ENCODE measurements at places on chromosomes 12 and 14.

DNA sequence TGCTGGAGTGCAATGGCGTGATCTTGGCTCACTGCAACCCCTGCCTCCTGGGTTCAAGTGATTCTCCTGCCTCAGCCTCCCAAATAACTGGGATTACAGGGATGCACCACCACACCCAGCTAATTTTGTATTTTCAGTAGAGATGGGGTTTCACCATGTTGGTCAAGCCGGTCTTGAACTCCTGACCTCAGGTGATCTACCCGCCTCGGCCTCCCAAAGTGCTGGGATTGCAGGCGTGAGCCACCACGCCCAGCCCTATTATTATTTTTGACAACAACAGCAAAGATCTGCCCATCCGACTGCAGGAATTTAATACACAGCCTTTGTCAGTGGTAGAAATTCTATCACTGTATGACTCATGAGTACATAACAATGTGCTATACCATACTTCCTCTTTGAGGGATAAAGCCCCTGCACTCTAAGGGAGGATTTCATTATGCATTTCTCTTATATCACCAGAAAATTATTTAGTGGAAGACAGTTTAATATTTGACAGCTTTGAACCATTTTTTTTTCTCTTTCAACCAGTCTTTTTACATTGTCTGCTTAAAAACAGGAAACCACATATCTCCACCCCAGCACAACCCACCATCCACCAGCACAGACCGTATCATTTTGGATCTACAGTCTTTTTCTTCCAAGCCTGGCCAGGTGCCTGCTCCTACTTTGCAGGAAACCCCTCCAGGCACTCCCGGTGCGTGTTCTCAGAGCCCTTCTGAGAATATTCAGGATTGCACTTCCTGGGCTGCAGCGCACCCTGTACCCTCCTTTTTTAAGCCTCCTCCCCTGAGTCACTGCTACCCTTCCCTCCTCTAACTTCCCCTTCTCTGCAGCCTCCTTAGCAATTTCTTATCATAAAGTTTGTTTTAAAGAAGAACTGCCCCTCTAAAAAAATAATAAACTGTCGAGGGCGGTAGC is 594 bp downstream of the ARHGDIB start:
- DNase-seq, result no peak
- H3K4me3 ChIP-seq, result peak overlapping the region; percentile 99
- peaks cover 10% of the 10 kb centered on the region for H3K36me3 ChIP-seq
- peak overlapping the region; percentile 98 for H3K27ac ChIP-seq

DNA sequence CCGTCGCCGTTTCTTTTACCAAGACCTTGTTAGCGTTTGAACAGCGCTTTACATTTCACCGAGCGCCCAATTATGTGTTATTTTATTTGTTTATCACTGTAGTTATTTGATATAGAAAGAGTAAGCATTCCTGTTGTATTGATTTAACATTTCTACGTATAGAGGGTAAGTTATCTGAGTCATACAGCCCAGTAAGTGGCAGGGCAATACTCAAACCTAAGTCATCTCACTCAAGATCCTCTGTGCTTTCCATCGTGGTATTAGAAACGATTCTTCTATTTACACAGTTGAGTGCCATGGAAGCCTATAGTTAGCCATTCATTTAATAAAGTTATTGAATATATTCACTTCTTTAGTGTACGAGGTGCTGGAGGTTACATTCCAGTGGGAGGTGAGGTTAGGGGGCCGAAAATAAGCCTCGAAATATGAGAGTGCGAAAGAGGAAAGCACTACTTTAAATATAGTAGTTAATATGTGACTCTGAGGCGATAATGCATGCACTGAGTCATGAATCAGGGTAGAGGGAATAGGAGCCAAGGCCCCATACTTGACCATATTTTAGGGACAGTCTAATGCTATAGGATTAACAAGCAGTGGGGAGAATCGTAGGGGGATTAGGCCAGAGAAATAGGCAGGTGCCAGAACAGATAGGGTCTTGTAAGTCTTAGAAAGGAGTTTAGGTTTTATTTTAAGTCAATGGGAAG is 629 bp downstream of the RAD51AP1 start:
- no peaks in the 10 kb centered on the region for H3K27me3 ChIP-seq
- DNase-seq, result no peak
- peak overlapping the region; percentile 98 for H3K4me3 ChIP-seq
- H3K36me3 ChIP-seq, result peaks cover 1% of the 10 kb centered on the region
- peak overlapping the region; percentile 99 for H3K27ac ChIP-seq

DNA sequence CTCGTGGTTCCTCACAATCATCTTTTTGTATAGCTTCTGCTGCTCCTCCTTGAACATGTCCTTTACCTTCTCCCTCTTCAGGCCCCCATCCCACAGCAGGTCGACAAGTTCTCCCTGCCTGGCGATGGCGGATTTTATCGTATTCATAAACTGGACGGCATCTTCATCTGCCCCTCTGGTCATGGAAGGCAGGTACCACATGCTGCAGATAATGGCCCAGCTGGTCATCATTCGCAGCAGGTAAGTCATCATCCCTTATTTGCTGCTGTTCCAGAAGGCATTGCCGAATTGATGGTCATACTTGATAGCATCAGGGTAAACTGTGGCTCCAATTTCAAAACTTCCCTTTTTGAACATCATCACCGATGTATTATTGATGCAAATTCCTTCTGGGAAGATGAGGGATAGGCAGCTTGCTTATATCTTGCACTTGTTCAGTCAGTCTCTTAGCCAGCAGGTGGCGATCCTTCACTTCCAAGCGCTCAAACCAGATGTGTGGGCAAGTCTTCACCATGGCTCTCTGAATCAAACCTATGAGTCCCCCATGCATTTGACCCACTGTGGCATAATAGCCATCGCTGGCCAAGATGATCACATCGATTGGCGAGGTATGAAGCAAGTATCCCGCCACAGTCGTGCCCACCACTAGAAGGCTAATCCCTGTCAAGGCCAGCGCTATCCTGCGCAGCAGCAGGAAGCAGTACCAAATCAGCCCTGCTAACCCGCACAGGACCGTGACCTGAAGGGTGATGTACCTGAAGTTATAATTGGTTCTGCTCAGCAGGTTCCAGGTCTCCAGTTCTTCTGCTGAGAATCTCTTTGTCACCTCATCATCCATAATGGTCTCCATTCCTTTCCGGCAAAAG is 381.5 kb upstream of the STXBP6 start:
- H3K27ac ChIP-seq, result no peak overlapping the region
- H3K4me1 ChIP-seq, result no peaks in the 10 kb centered on the region
- no peak overlapping the region for H3K4me3 ChIP-seq
- H3K36me3 ChIP-seq, result no peaks in the 10 kb centered on the region
- DNase-seq, result no peak

DNA sequence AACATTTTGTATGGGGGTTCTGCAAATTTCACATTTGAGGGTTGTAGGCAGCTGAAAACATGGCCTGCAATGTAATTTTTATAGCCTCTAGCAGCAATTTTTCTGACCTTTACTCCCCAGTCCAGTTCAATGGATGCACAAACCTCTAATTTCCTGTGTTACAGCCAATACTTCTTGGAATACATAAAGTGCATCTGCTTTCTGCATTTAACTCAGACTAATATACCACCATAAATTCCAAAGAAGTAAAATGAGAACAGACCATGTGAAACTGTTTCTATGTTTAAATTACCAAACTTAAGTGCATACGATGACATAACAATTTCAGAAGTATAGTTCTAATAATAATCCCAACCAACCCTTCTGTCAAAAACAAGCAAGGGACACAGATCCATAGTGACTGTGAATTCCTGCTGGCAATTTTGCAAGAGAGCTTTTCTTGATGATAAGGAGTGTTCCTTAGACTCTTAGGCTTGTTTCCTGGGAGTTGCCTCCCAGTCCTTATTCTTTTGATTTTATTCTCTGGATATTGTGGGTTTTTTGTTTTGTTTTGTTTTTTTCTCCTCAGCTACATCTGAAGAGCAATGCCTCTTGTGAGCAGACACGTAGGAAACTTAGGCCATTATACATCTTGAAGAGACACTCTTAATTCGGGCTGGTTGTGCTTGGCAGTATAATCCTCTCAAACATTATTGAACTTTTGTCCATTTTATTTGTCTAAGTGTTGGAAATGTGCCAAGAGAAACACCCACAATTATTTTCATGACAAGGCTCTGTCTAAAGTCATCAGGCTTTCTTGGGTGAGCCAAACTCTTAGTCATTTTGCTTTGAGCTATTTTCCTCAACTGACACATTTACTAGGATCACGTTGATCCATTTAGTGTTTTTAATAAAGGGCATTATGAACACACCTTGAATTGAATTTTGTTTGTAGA is 51.3 kb upstream of the RERGL start:
- H3K27ac ChIP-seq, result no peak overlapping the region
- no peak overlapping the region for H3K4me3 ChIP-seq
- H3K36me3 ChIP-seq, result no peaks in the 10 kb centered on the region

DNA sequence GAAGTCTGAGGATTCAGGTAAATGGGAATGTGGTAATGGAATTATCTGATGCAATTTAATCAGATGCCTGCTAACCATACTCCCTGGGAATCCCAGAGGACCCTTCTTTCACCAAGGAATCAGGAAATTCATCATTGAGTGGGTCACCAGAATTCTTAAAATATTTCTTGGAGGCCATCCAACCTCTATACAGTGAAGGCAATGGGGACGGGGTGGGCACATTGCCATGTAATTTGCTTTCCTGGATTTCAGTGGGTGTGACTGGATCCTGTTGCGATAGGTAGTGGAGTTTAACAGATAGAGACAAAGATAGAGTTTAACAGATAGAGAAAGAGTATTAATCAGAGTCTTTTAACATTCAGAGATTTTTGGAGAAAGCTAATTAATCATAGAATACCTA is 394.4 kb downstream of the DAD1 start:
- no peaks in the 10 kb centered on the region for H3K4me1 ChIP-seq
- H3K36me3 ChIP-seq, result no peaks in the 10 kb centered on the region
- H3K27ac ChIP-seq, result no peak overlapping the region
- DNase-seq, result no peak
- H3K27me3 ChIP-seq, result peaks cover 19% of the 10 kb centered on the region

GRCh38 chr12:18146363-18146762 is 56.4 kb upstream of the RERGL start:
- H3K27ac ChIP-seq, result no peak overlapping the region
- no peaks in the 10 kb centered on the region for H3K4me1 ChIP-seq
- no peaks in the 10 kb centered on the region for H3K27me3 ChIP-seq

GRCh38 chr12:1272142-1272541 is 281.1 kb downstream of the ERC1 start:
- DNase-seq, result no peak
- no peak overlapping the region for H3K4me3 ChIP-seq
- peaks cover 4% of the 10 kb centered on the region for H3K4me1 ChIP-seq
- peaks cover 7% of the 10 kb centered on the region for H3K36me3 ChIP-seq
- no peaks in the 10 kb centered on the region for H3K27me3 ChIP-seq

- H3K4me3 ChIP-seq, result no peak overlapping the region
- peak; percentile 26 for DNase-seq
- no peaks in the 10 kb centered on the region for H3K27me3 ChIP-seq
- H3K4me1 ChIP-seq, result peaks cover 33% of the 10 kb centered on the region
- H3K27ac ChIP-seq, result peak overlapping the region; percentile 42
These were observed 14.9 kb upstream of the FKBP11 start for GRCh38 chr12:48940181-48940580.

- H3K4me3 ChIP-seq, result no peak overlapping the region
- peaks cover 31% of the 10 kb centered on the region for H3K4me1 ChIP-seq
- peaks cover 14% of the 10 kb centered on the region for H3K27me3 ChIP-seq
- DNase-seq, result no peak
These were observed 24.4 kb upstream of the CD27 start for GRCh38 chr12:6420364-6420763.

- no peak for DNase-seq
- no peaks in the 10 kb centered on the region for H3K36me3 ChIP-seq
- H3K27me3 ChIP-seq, result peaks cover 20% of the 10 kb centered on the region
- H3K4me1 ChIP-seq, result peaks cover 17% of the 10 kb centered on the region
- peak overlapping the region; percentile 11 for H3K27ac ChIP-seq
These were observed 10.9 kb upstream of the GPR162 start for GRCh38 chr12:6810758-6811157.

GRCh38 chr12:3872800-3873636 is at the start of gene PARP11:
Gene PARP11, minus strand, starts transcription at chr12:3873399. Its CDS starts 170 bp downstream, at chr12:3873229.
- DNase-seq, result peak; percentile 95
- peaks cover 10% of the 10 kb centered on the region for H3K36me3 ChIP-seq
- H3K4me3 ChIP-seq, result peak within 1 kb of the TSS; percentile 97
- H3K27ac ChIP-seq, result peak within 1 kb of the TSS; percentile 94
- H3K4me1 ChIP-seq, result peaks cover 25% of the 10 kb centered on the region
- H3K27me3 ChIP-seq, result peaks cover 5% of the 10 kb centered on the region

- H3K4me3 ChIP-seq, result no peak overlapping the region
- no peaks in the 10 kb centered on the region for H3K4me1 ChIP-seq
- H3K27me3 ChIP-seq, result peaks cover 5% of the 10 kb centered on the region
- no peaks in the 10 kb centered on the region for H3K36me3 ChIP-seq
These were observed 98.3 kb downstream of the BMP4 start for GRCh38 chr14:53858345-53858684.

- H3K27ac ChIP-seq, result no peak overlapping the region
- H3K4me3 ChIP-seq, result no peak overlapping the region
- DNase-seq, result no peak
- peaks cover 7% of the 10 kb centered on the region for H3K27me3 ChIP-seq
These were observed 375.9 kb downstream of the GALC start for GRCh38 chr14:87617079-87617478.

- no peak for DNase-seq
- peaks cover 21% of the 10 kb centered on the region for H3K27me3 ChIP-seq
- H3K4me1 ChIP-seq, result no peaks in the 10 kb centered on the region
- H3K36me3 ChIP-seq, result no peaks in the 10 kb centered on the region
These were observed 55.8 kb downstream of the SRRM4 start for GRCh38 chr12:119036878-119037825.

GRCh38 chr14:95481391-95482022 is 34.9 kb downstream of the SYNE3 start:
- H3K27me3 ChIP-seq, result no peaks in the 10 kb centered on the region
- no peak for DNase-seq
- H3K4me3 ChIP-seq, result no peak overlapping the region
- peaks cover 47% of the 10 kb centered on the region for H3K4me1 ChIP-seq

All from stimulated activated naive B cell treated with anti-CD40 and anti-IgM and Interleukin-4, amounts not matched to agents 10 μg/mL and 1 μg/mL and 100 μg/mL, for 72 hours (primary cell).